IPS-NIHi11 (cell line): ENCODE measurements at places on chromosomes 2 and 18.

GRCh38 chr2:129752686-129753085, 226.8 kb upstream of the RAB6C start:
- DNase-seq, result no peak

DNA sequence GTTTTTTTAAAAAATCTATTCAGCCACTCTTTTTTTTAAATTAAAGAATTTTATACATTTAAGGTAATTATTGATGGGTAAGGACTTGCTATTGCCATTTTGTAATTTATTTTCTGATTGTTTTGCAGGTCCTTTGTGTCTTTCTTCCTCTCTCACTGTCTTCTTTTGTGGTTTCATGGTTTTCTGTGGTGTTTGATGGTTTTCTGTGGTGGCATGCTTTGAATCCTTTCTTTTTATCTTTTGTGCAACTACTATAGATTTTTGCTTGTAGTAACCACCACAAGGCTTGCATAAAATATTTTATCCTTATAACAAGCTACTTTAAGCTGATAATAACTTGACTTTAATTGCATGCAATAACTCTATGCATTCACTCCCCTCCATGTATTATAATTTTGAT, 31.5 kb upstream of the SLC4A10 start:
- DNase-seq, result no peak

DNA sequence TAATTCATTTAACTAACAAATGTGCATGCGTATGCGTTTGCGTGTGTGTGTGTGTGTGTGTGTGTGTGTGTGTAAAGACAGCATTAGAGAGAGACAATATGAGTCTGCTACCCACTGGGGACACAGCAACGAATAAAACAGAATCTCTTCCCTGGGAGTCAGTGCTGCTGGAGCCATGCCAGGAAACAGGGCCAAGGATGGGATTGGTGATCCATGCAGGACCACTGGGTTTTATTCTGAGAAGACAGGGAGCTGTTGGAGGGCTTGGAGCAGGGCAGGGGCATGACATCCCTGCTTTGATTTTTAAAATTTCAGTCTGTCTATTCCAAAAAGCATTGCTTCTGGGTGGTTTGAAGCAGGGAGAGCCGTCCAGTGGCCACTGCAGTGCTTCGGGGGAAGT, 62.9 kb downstream of the PDCL3 start:
- no peak for DNase-seq

GRCh38 chr18:1648712-1649111, 744.0 kb downstream of the ADCYAP1 start:
- no peak for DNase-seq

- no peak for DNase-seq
These were observed 1202.5 kb downstream of the DSC3 start for GRCh38 chr18:29840089-29840488.

GRCh38 chr2:215637651-215638050, 201.8 kb upstream of the FN1 start:
- no peak for DNase-seq

DNA sequence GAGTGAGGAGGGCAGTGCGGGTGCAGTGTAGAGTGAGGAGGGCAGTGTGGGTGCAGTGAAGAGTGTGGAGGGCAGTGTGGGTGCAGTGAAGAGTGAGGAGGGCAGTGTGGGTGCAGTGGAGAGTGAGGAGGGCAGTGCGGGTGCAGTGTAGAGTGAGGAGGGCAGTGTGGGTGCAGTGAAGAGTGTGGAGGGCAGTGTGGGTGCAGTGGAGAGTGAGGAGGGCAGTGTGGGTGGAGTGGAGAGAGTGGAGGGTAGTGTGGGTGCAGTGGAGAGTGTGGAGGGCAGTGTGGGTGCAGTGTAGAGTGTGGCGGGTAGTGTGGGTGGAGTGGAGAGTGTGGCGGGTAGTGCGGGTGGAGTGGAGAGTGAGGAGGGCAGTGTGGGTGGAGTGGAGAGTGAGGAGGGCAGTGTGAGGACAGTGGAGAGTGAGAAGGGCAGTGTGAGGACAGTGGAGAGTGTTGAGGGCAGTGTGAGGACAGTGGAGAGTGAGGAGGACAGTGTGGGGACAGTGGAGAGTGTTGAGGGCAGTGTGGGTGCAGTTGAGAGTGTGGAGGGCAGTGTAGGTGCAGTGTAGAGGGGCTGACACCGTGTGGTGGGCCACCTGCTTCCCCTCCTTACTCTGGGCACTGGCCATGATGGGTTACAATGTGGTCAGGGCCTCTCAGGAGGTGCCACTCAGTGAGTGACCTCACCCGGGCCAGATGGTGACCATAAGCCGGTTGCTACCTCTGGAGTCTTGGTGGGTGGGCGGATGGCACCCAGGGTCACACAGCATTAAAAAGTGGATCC, 28.5 kb downstream of the INPP4A start:
- no peak for DNase-seq

GRCh38 chr2:177604271-177605065, 211.9 kb downstream of the AGPS start:
- peak; percentile 74 for DNase-seq

DNA sequence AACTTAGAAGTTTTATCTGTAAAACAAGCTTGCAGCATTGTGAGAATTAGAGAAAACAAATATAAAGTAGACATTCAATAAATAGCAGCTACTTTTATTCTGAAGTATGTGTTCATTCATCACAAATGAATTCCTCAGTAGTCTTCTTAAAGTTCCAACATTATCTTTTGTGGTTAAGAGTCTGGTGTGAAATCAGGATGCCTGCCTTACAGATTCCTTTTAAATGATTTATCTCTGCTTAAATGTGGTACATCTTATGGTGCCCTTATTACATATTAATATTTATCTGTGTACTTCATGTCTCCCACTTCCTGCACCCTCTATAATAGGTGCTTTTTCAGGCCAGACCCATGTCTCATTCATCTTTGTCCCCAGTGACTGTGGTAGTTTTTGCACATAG, 595.0 kb downstream of the STK39 start:
- no peak for DNase-seq

DNA sequence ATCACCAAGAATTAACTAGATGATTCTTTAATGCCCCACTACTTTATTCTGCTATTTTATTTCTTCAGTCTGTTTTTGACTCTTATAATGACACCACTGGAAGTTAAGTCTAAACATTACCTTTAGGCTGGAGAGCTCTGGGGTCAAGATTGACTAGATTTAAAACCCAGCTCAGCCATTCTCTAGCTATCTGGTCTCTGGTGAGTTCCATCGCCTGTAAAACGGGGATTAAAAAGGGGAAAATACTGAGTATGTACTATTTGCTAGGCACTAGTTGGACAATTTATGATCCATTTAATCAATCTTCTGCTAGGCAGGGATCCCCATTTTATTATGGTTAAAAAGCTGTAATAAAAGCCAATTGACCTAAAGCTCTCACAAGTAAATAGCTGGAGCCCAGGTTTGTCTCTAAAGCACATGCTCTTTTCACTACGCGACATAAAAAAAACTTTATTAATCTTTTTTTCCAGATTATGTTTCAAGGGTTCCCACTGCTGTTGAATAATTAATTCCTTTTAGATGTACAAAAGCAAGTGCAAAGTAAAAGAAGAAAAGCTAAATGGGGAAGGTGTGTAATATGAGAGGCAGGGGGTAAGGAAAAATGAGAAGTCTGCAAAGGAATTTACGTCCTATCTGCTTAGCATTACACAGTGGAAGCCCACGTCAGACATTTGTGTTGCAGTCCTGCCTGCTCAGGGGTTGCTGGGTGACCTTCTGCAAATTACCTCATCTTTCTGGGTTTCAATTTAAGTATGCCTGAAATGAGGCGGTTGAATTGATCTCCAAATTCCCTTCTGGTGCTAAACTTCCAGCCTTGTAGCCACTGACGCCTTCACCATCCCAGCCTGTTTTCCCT, 918 bp upstream of the NABP1 start:
- peak; percentile 64 for DNase-seq

DNA sequence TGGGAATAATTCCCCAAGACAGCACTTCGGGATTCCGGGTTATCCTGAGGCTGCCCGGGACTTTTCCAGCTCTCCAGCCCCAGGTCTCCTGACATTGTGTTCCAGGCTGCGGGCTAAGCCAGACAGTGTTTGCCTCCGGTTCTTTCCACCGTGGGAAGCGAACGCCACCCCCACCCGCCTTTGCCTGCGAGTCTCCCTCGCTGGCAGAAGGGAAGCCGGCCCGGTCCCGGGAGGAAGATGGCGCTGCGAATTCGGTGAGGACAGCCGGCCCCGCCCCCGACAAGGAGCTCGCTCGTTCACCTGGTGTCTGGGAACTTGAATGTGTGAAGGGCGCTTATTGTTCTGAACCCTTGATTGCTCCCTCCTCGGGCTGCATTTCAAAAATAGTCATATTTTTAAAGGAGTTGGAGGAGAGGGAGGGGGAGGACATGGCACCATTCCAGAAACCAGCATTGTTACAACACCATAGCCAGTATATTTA, 2.9 kb downstream of the LRATD1 start:
- DNase-seq, result peak; percentile 60

DNA sequence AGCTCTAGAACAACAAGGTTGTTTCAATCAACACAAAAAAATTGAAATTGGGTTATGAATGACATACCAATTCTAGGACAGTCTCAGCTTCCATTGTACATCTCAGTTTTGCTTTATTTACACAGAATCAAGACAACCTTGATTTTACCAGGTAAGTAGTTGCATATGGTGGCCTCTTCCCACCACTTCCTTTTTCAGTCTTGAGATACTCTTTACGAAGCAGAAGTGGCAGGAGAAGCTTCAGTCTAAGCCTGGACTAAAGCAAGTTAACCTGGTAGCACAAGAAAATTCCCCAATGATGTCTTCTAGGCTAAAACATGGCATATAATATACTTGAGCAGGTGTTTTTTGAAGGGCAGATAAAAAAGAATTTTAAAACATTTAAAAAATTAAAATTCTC, 10.7 kb upstream of the FAM136A start:
- no peak for DNase-seq

DNA sequence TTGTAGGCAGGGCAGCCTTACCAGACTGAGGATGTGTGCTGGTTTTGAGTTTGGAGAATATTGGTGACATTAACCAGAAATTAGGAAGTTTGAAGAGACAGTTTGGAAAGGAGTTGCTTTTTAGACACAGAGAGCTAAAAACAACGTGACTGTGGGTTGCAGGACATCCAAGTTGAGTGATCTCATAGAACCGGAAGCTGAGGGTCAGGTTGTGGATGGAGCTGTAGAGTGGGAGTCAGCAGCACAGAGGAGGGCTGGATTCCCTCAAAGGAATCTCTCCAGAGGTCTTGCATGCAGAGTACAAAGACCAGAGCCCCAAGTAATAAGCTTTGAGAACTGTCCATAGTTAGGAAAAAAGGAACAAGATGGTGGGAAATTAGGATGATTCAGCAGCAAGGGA, 9.3 kb downstream of the MAPRE3 start:
- DNase-seq, result no peak

DNA sequence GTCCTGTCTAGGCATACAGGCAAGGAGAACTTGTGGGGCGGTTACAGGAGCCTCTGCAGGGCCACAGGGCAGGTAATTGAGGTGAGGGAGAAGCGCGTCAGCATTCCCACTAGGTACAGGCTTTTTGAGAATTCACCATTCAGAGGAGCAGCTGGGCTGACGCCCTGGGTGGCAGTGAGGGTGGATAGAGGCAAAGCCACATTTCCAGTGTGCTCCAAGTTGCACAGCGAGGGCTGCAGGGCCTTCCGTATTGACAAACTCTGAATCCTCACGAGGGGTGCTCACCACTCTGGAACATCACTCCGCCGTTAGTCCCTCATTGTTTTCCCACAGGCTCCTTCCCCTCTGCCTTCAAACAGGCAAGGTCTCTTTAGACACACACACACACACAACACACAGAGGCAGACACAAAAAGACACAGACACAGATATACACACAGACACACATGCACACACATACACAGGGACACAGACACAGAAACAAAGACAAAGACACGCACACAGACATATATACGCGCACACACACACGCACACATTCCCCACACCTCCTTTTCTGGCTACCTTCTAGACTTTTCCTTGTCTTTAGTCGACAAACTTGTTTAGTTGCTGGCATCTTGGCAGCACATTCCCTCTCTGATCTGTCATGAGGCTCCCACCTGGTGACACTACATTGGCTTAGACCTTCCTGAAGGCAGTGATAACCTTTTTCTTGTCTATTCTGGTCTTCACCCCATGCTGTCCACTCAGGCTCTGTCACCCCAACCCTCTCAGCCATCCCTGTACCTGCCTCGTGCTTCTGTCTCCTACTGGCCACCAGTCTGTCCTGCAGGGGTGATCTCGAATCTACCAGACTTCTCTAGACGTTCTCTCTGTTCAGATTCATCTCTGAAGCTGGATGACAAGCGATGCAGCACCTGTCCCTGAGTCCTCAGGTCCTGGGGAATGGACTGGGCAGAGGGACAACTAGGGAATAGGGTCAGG, 136.8 kb downstream of the ALPK2 start:
- DNase-seq, result no peak

GRCh38 chr2:51105811-51106210, 73.9 kb upstream of the NRXN1 start:
- no peak for DNase-seq

- no peak for DNase-seq
These were observed 373.7 kb upstream of the GALNT5 start for GRCh38 chr2:156883804-156884203.

- no peak for DNase-seq
These were observed 66.6 kb downstream of the RIF1 start for GRCh38 chr2:151476287-151476686.

- DNase-seq, result no peak
These were observed 68.9 kb upstream of the BOD1L2 start for GRCh38 chr18:57077786-57078552.

DNA sequence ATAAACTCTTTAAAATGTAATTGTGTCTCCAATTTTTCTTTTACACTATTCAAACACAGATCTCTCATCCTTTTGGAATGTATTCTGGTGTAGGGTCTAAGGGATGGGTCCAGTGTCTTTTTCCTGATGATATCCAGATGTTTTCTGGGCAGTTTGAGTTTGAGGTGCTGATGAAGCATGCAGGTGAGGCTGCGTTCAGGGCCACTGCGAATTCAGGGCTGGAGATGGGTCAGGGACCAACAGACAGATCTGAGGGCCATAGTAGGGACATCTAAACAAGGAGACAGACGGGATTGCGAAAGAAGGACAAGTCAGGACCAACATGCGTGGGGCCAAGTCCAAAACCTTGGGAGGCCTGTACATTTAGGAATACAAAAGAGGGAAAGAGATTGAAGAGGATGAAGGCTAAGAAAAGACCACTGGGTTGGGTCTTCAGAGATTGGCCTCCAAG, 70.2 kb downstream of the ACAA2 start:
- DNase-seq, result no peak

DNA sequence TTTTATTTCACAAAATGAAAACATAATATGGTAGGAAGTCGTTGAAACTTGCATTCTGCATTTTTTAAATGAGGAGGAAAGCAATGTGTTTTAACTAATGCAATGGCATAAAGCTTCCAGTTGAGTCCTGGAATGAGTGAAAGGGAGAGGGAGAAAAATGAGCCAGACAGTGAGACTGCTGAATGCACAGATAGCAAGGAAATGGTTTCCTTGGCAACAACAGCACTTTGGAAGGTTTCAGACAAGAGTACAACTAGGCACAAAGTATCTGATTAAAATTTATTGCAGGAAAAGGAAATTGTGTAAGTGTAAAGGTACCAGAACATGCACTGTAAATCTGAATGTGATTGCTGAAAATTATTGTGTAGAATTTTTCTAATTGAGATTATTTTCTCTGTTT, 320.1 kb upstream of the KYNU start:
- no peak for DNase-seq
